ENCODE measurements at places on chromosomes 12 and 14.

GRCh38 chr12:94590428-94590827 lies 59.9 kb downstream of the TMCC3 start:
- no peak for DNase-seq
- no peaks in the 10 kb centered on the region for H3K36me3 ChIP-seq
- H3K4me1 ChIP-seq = no peaks in the 10 kb centered on the region
- no peaks in the 10 kb centered on the region for H3K27me3 ChIP-seq

DNA sequence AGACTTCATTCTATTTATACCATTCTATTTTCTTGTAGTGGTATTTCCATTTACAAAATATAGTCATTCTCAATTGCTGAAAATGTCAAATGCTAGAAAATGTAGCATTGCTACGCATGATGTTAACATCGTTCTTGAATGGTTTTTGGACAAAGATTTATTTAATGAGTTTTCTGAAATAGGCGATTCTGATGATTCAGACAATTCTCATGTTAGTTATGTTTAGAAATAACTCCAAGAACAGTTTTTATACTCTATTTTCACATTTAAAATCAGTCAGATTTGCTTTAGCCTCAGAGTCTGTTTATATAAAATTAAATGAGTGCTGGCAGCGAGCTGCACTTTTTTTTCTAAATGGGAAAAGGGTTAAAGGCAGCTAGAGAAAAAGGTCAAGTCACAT lies 414.8 kb upstream of the MGAT4C start:
- H3K4me1 ChIP-seq = no peaks in the 10 kb centered on the region
- H3K27me3 ChIP-seq = no peaks in the 10 kb centered on the region
- no peak overlapping the region for H3K27ac ChIP-seq
- no peak for DNase-seq
- no peak overlapping the region for H3K4me3 ChIP-seq

GRCh38 chr12:19654650-19655376 lies 215.5 kb downstream of the AEBP2 start:
- no peaks in the 10 kb centered on the region for H3K36me3 ChIP-seq
- H3K4me3 ChIP-seq = no peak overlapping the region
- H3K27me3 ChIP-seq = no peaks in the 10 kb centered on the region
- H3K27ac ChIP-seq = no peak overlapping the region
- H3K4me1 ChIP-seq = no peaks in the 10 kb centered on the region
- DNase-seq = no peak

DNA sequence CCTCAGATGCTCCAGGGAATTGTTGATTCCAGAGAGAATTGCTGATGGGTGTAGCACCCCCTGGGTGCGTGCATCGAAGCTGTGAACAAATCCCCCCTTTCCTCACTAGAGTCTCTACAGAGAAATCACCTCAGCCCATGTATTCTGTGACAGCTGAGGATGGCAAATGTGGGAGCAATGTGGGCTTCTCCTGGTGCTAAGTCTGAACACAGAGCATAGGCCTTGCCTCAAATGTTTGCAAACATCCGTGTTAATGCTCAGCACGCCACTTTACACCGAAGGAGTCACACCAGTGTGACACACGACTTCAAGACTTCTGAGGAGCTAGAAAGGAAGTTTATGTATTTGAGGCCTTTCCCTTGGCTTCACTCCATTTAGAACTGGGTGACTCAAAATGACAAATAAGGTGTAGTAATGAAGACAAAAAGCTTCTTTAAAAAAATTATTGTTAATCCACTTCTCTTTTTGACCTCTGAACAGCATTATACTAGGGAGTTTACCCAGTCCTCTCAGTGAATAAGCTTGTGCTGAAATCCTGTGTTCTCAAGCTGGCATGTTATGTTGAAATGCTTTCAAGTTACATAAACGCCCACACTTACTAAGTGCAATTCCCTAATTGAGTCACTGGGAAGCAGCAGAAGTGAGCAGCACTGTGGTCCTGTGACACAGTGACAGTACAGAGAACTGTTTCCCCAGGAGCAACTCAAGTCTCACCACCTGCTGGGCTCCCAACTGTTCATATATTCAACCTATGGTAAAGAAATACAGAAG lies 92.9 kb downstream of the FAR2 start:
- no peak for DNase-seq
- H3K36me3 ChIP-seq = no peaks in the 10 kb centered on the region
- no peaks in the 10 kb centered on the region for H3K27me3 ChIP-seq
- H3K27ac ChIP-seq = peak overlapping the region; percentile 52

GRCh38 chr12:64991121-64991611 lies 129.9 kb downstream of the WIF1 start:
- H3K27me3 ChIP-seq = peaks cover 3% of the 10 kb centered on the region
- no peaks in the 10 kb centered on the region for H3K36me3 ChIP-seq
- H3K27ac ChIP-seq = no peak overlapping the region
- H3K4me1 ChIP-seq = no peaks in the 10 kb centered on the region
- no peak for DNase-seq

GRCh38 chr12:96255077-96255476 lies 60.9 kb downstream of the ELK3 start:
- no peak overlapping the region for H3K4me3 ChIP-seq
- peaks cover 22% of the 10 kb centered on the region for H3K4me1 ChIP-seq
- no peaks in the 10 kb centered on the region for H3K27me3 ChIP-seq
- H3K36me3 ChIP-seq = peaks cover 15% of the 10 kb centered on the region
- no peak for DNase-seq

- DNase-seq = no peak
- no peaks in the 10 kb centered on the region for H3K4me1 ChIP-seq
- H3K4me3 ChIP-seq = no peak overlapping the region
- H3K27ac ChIP-seq = no peak overlapping the region
These were observed 33.6 kb upstream of the COX6A1 start for GRCh38 chr12:120404271-120404670.
